ENCODE measurements at places on chromosomes 12 and 14. TPM values are rescaled to one million over a fixed set of nuclear protein-coding genes. Genes with fewer than 3 reads are reported as not detected.

DNA sequence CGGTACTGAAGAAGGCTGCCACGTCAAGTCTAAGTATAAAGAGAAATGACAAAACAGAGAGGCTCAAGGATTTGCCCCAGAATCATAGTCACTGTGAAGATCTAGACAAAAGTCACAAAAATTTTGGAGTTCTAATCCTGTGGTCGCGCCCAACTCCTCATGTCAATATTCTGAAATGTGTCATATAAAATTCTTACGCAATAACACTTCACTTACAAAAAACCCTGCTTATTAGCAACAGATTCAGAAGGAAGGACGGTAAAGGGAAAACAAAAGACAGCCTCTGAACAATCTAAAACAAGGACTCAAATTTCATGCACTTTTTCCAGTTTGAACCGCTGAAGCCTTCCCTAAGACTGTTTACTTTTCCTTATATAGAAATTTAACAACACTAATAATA, 94.7 kb downstream of the TSPAN8 start:
- no peak for DNase-seq

GRCh38 chr14:101465795-101466448, 95.4 kb upstream of the DIO3 start:
- no peak for DNase-seq

DNA sequence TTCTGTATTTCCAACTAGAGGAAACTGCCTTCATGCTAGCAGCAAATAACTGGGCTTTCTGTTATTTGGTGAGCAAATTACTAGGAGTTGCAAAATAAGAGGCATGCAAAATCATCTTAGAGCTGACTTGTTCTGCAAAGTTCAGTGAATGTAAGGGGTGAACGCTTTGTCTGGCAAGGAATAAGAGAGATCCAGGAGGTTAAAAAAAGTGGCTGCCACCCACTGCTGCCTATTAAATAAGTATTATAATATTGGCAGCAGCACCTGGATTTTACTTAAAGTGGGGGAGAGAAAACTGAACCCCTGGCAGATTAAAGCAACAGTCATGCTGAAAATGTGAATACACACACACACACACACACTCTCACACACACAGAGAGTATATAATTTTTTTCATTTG, 557.0 kb downstream of the FLRT2 start:
- no peak for DNase-seq

- no peak for DNase-seq
These were observed 1428.3 kb downstream of the AACS start for GRCh38 chr12:126493366-126494108.

- DNase-seq = no peak
These were observed 131.9 kb downstream of the PIWIL1 start for GRCh38 chr12:130469552-130469951.

GRCh38 chr14:90759370-90760077, 56.7 kb downstream of the TTC7B start:
- DNase-seq = no peak

DNA sequence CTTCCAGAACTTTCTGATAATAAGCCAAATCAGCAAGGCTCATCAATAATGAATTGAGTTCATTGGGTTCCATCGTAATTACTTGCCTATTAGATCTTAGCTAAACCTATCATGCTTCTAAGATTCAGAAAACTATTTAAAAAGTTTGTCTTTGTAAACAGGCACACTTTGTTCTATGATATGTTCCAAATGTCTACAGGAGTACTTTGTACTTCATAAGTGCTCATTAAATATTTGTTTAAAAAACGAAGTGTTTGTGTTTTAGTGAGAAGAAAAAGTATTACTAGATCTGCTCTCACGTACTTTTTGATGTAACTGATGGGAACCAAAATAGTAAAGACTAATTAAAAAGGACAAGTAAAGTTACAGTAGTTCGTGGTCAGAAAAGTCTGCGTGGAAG, 172.8 kb upstream of the FLRT2 start:
- no peak for DNase-seq

DNA sequence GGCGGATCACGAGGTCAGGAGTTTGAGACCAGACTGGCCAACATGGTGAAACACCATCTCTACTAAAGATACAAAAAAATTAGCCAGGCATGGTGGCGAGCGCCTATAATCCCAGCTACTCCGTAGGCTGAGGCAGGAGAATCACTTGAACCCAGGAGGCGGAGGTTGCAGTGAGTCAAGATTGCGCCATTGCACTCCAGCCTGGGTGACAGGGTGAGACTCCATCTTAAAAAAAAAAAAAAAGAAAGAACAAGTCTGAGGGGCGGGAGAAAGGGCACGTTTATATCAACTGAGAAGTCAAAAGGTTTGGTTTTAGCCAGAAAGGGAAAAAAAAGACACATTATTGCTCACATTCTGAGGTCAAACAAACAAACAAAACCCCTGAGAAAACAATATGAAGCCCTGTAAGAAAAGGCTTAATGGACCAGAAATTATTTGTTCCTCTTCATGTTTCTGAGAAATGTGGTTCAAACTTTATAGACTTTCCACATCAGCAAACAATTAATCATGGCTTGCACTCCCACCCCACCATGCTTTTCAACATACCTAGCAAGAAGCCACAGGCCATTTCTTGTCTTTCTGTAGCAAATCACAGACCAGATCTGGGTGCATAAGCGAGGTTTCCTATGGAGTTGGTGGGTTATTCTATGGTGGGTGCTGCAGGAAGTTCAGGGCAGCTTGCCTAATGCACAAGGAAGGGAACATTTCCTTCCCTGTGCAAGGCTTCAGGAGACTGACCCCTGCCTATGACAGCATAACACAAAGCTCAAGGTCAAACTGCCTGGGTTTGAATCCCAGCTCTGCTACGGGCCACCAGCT, 80.1 kb downstream of the SSPN start:
- no peak for DNase-seq

- DNase-seq = no peak
These were observed 73.9 kb downstream of the EID3 start for GRCh38 chr12:104377514-104377812.

GRCh38 chr12:11746024-11746771, 96.7 kb downstream of the ETV6 start:
- no peak for DNase-seq

GRCh38 chr12:105235732-105236476, at the start of gene APPL2:
APPL2 (minus strand) TSS chr12:105236174; CDS start chr12:105236012, 162 bp downstream.
- DNase-seq = peak; percentile 63

DNA sequence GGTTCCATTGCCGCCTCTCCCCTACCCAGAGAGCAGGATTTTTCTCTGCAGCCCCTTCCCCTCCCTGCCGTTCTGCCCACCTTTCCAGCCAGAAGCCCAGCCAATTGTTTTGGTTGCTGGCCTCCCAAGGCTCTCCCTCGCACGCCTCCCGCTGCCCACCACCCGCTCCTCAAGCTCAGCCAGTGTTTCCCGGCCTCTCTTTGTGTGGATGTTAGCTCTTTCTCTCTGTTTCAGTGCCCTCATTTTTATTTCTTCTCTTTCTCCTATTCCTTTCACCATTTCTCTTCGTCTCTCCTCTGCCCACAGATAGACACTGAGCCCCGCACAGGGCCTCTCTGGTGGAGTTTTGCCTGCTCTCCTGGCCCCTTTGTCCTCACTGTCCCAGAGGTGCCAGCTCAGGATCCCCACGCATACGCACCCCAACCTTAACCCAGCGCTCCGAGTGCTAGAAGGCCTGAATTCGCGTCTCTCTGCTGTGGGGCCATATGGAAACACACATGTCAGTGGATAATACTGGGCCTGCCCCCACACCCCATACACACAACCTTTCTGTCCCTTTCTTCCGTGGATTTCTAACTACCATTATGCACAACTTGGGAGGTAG, 54.9 kb downstream of the SMUG1 start:
- DNase-seq = no peak

- no peak for DNase-seq
These were observed 106.4 kb downstream of the EFCAB11 start for GRCh38 chr14:89848165-89848564.

The GARIN6 gene
- total RNA-seq = not detected

The FIGNL2 gene
- 0.27 TPM for total RNA-seq

The ATF1 gene
- total RNA-seq = 48.8 TPM
